ENCODE measurements at places on chromosomes 7 and 10. TPM values are rescaled to one million over a fixed set of nuclear protein-coding genes. Genes with fewer than 3 reads are reported as not detected.

GRCh38 chr7:127976738-127977120, 54.5 kb downstream of the LRRC4 start:
- H3K27me3 ChIP-seq: no peaks in the 10 kb centered on the region
- no peak for DNase-seq
- peaks cover 51% of the 10 kb centered on the region for H3K36me3 ChIP-seq
- H3K4me3 ChIP-seq: no peak overlapping the region
- peaks cover 11% of the 10 kb centered on the region for H3K4me1 ChIP-seq

DNA sequence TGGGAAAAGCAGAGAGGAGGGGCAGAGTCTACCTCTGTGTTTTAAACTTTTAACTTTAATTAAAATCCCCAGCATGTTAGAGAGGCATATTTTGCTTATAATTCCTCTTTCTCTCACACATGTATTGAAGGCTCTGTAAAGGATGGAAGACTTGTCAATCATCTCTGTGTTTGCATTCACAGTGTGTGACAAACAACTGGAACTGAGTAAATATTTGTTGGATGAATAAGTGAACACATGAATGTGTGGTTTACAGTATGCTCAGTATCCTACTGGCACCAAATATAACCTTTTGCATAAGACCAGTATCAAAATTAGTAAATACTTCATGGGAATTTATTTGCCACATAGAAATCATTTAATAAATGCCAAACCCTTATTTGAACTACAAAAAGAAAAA, 829.0 kb downstream of the GRID1 start:
- H3K27me3 ChIP-seq: no peaks in the 10 kb centered on the region
- H3K4me3 ChIP-seq: no peak overlapping the region
- no peak overlapping the region for H3K27ac ChIP-seq
- no peak for DNase-seq
- no peaks in the 10 kb centered on the region for H3K4me1 ChIP-seq

DNA sequence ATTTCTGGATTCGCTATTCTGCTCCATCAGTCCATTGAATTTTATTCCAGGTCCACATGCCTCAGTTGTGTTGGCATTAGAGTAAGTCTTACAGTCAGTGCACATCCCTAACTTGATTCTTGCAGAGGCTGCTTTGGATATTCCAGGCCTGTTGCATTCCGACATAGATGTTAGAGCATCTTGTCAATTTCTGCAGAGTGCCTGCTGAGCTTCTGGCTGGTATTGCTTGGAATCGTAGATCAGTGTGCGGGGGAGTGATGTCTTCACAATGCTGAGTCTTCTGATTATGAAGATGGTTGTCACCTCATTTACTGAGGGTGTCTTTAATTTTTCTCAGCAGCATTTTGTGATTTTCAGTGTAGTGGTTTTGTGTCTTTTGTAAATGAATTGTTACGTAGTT, 45.2 kb downstream of the INPP5A start:
- H3K27me3 ChIP-seq: peaks cover 11% of the 10 kb centered on the region
- no peak for DNase-seq
- H3K4me1 ChIP-seq: peaks cover 29% of the 10 kb centered on the region
- H3K36me3 ChIP-seq: peaks cover 20% of the 10 kb centered on the region
- H3K27ac ChIP-seq: no peak overlapping the region
- H3K4me3 ChIP-seq: no peak overlapping the region

CCDC172 gene
- not detected for total RNA-seq

ZNF786 gene
- 7.4 TPM for total RNA-seq

PNLIPRP2 gene
- not detected for total RNA-seq

TMEM72 gene
- not detected for total RNA-seq
